ENCODE measurements at places on chromosomes 5 and 9. TPM values are rescaled to one million over a fixed set of nuclear protein-coding genes. Genes with fewer than 3 reads are reported as not detected.

The NIPAL4 gene
- not detected for total RNA-seq

The MED27 gene
- total RNA-seq = 9.9 TPM

The LECT2 gene
- not detected for total RNA-seq

The CLIC3 gene
- total RNA-seq = 8.2 TPM

The CDC14B gene
- total RNA-seq = 29.9 TPM

The PTPRD gene
- 13.1 TPM for total RNA-seq

The EIF4EBP3 gene
- total RNA-seq = 1.7 TPM

The ARID3C gene
- not detected for total RNA-seq

The FBP1 gene
- not detected for total RNA-seq

The SPATA31C1 gene
- not detected for total RNA-seq

The ACOT12 gene
- 0.17 TPM for total RNA-seq

The LCN12 gene
- not detected for total RNA-seq

The CARTPT gene
- not detected for total RNA-seq

The ZNF462 gene
- 14.0 TPM for total RNA-seq

The CNOT6 gene
- 5.5 TPM for total RNA-seq

The GPR150 gene
- 0.32 TPM for total RNA-seq

The STOML2 gene
- 123 TPM for total RNA-seq

The IRX1 gene
- 0.09 TPM for total RNA-seq

The FOXD4L3 gene
- total RNA-seq = not detected

The MYOT gene
- total RNA-seq = not detected

The RHOBTB3 gene
- total RNA-seq = 296 TPM

The SARDH gene
- 4.6 TPM for total RNA-seq

The TSSK1B gene
- total RNA-seq = 0.16 TPM

The HABP4 gene
- total RNA-seq = 25.2 TPM

The SCGB3A2 gene
- not detected for total RNA-seq

The MAN2A1 gene
- 50.4 TPM for total RNA-seq

The MACIR gene
- total RNA-seq = 5.8 TPM

The HAPLN1 gene
- 0.77 TPM for total RNA-seq

The CDH9 gene
- total RNA-seq = not detected

The WDR38 gene
- not detected for total RNA-seq

The MLANA gene
- total RNA-seq = not detected

The RNF224 gene
- total RNA-seq = 0.09 TPM

The SPATA6L gene
- 0.26 TPM for total RNA-seq

The FAM153A gene
- not detected for total RNA-seq

The GDA gene
- total RNA-seq = not detected

The SH3TC2 gene
- 0.34 TPM for total RNA-seq

The SLC34A1 gene
- total RNA-seq = not detected

The PCA3 gene
- total RNA-seq = 0.26 TPM

The N4BP3 gene
- total RNA-seq = 1.8 TPM

The C5orf46 gene
- total RNA-seq = not detected

The TMEM161B gene
- total RNA-seq = 11.5 TPM

The DIRAS2 gene
- 0.09 TPM for total RNA-seq

The IL4 gene
- not detected for total RNA-seq

The NDFIP1 gene
- 25.2 TPM for total RNA-seq

The PCDHGB5 gene
- total RNA-seq = 33.0 TPM

The P4HA2 gene
- 199 TPM for total RNA-seq

The CD274 gene
- 1.6 TPM for total RNA-seq

The C5orf58 gene
- not detected for total RNA-seq

The NFIB gene
- total RNA-seq = 10.7 TPM

The C9 gene
- 0.16 TPM for total RNA-seq

The CCNJL gene
- total RNA-seq = under 0.01 TPM

The MORN5 gene
- total RNA-seq = not detected

The SPIN1 gene
- 88.0 TPM for total RNA-seq
